ENCODE measurements at places on chromosomes 2 and 18. TPM values are rescaled to one million over a fixed set of nuclear protein-coding genes. Genes with fewer than 3 reads are reported as not detected.

Gene ONECUT2
- total RNA-seq = not detected

Gene HOXD12
- total RNA-seq = not detected

Gene FRZB
- total RNA-seq = 0.10 TPM

Gene FSHR
- not detected for total RNA-seq

Gene CPO
- not detected for total RNA-seq

Gene EMILIN1
- 0.52 TPM for total RNA-seq

Gene CAPN14
- total RNA-seq = 6.0 TPM

Gene FAM124B
- total RNA-seq = not detected

Gene KIF5C
- total RNA-seq = 6.1 TPM

Gene PARD3B
- not detected for total RNA-seq

Gene CYP27C1
- total RNA-seq = not detected

Gene PLCD4
- total RNA-seq = not detected

Gene CCDC102B
- total RNA-seq = 3.9 TPM

Gene L3MBTL4
- total RNA-seq = 11.9 TPM

Gene PSMA8
- 1.0 TPM for total RNA-seq

Measured in B cell (primary cell).